ENCODE measurements at places on chromosomes 16 and 17.

DNA sequence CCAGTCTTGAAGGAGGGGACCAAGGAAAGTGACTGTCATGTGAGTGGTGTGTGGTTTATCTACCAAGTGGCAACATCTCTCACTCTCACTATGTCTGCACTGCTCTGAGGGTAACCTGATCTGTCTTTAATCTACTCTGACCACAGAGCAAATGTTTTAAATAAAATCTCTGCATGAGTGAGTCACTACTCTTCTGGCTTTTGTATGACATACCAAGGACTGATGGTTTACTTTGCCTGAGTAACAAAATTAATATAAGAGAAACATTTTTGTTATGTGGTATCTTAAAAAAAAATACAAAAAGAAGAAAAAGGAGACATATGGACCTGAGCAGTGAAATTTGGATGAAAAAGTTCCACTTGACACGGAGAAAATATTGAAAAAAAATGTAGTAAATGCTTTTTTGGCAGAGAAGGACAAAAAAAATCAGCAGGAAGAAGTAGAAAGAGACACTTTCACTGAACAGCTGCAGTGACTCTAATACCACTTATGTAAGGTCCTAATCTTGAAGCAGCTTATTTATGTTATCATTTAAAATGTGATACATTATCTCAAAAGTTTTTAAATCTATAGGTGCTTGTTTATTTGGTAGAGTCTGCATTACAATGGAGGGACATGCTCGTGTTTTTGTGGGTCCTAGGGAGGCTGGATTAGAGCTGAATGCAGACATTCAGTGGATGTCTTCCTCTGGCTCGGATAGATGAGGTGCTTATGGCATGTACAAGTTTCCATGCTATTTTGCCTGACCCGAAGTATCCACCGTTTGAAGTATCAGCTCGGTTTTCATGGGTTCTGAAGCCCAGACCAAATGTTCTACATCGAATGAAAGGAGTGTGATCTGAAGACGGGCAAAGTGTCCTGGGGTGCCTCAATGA lies 240.7 kb downstream of the MAP2K6 start:
- H3K4me3 ChIP-seq = no peak overlapping the region
- H3K27ac ChIP-seq = no peak overlapping the region
- DNase-seq = no peak
- no peaks in the 10 kb centered on the region for H3K27me3 ChIP-seq

GRCh38 chr17:36859003-36859300 lies 78.3 kb upstream of the LHX1 start:
- no peak overlapping the region for H3K4me3 ChIP-seq
- H3K36me3 ChIP-seq = no peaks in the 10 kb centered on the region
- no peak overlapping the region for H3K27ac ChIP-seq

DNA sequence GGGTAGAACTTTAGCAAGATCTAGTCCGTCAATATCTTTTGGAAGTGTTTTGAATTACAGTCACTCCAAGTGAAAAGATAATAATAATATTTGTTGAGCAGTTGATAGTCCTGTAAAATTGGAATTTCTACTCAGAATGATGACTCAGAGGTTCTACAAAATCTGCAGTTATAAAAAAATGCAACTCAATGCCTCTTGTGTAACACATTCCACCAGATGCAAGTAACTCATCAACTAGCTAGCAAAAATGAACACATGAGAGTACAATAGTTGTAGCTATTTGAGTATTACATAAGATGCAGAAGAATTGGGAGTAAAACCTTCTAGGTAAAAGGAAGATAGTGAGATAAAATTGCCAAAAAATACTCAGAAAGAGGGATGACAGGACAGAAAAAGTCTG lies 177.2 kb downstream of the CDH8 start:
- H3K27ac ChIP-seq = no peak overlapping the region
- DNase-seq = no peak
- H3K36me3 ChIP-seq = no peaks in the 10 kb centered on the region

DNA sequence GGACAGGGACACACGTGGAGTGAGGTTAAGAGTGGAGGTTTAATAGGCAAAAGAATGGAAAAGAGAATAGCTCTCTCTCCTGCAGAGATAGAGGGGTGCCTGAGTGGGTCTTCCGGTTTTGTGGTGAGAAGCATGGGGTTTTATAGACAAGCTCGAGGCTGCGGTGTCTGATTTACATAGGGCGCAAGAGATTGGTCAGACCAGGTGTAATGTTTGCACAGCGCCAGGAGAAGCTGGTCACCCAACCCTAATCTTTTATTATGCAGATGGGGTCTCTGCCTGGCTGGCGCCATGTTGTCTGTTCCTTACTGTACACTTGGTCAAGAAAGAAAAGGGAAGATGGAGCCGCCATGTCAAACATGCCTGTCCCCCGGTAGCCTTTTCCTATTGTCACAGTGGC lies 44.5 kb upstream of the MLYCD start:
- H3K36me3 ChIP-seq = no peaks in the 10 kb centered on the region
- DNase-seq = no peak
- H3K27ac ChIP-seq = no peak overlapping the region
- H3K4me1 ChIP-seq = no peaks in the 10 kb centered on the region
- peaks cover 40% of the 10 kb centered on the region for H3K27me3 ChIP-seq

- H3K4me1 ChIP-seq = peaks cover 49% of the 10 kb centered on the region
- peaks cover 41% of the 10 kb centered on the region for H3K36me3 ChIP-seq
- no peaks in the 10 kb centered on the region for H3K27me3 ChIP-seq
- DNase-seq = no peak
Observed at GRCh38 chr17:74526681-74527080, 4.6 kb downstream of the CD300LB start.

DNA sequence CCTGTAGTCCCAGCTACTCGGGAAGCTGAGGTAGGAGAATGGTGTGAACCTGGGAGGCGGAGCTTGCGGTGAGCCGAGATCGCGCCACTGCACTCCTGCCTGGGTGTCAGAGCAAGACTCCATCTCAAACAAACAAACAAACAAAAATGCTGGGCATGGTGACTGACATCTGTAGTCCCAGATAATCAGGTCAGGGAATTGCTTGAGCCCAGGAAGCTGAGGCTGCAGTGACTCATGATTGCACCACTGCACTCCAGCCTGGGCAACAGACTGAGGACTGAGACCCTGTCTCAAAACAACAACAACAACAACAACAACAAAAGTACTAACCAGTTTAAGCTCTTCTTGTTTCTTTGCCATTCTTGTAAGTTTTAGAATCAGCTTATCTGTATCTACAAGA lies 383.0 kb upstream of the PMFBP1 start:
- no peak overlapping the region for H3K27ac ChIP-seq
- no peaks in the 10 kb centered on the region for H3K27me3 ChIP-seq
- DNase-seq = no peak
- no peak overlapping the region for H3K4me3 ChIP-seq
- H3K4me1 ChIP-seq = no peaks in the 10 kb centered on the region

- no peaks in the 10 kb centered on the region for H3K27me3 ChIP-seq
- no peak overlapping the region for H3K27ac ChIP-seq
- peaks cover 19% of the 10 kb centered on the region for H3K4me1 ChIP-seq
- DNase-seq = no peak
- H3K4me3 ChIP-seq = no peak overlapping the region
- H3K36me3 ChIP-seq = peaks cover 64% of the 10 kb centered on the region
Observed at GRCh38 chr17:82812601-82813000, 27.2 kb downstream of the ZNF750 start.

GRCh38 chr17:72751746-72752145 lies 340.7 kb downstream of the SLC39A11 start:
- DNase-seq = no peak
- no peaks in the 10 kb centered on the region for H3K4me1 ChIP-seq
- peaks cover 26% of the 10 kb centered on the region for H3K36me3 ChIP-seq

GRCh38 chr17:37067555-37068111 lies 118.9 kb downstream of the AATF start:
- H3K36me3 ChIP-seq = no peaks in the 10 kb centered on the region
- peaks cover 6% of the 10 kb centered on the region for H3K27me3 ChIP-seq
- H3K4me1 ChIP-seq = no peaks in the 10 kb centered on the region
- no peak overlapping the region for H3K27ac ChIP-seq

DNA sequence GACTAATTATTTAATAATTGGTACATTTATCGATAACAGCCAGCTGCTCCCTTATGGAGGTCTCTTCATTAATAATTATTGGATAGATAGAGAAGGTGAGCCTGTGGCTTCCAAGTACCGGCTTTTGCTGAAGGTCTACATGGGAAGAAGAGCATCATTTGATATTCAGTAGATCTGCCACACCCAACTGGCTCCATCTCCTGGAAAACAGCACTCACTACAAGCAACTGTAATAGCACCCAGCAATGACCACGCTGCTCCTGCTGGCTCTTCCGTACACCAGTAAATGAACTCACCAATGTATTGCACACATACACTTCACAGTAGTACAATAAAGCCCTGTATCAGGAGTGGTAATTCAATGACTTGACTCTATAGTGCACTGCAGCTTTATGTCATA lies 19.5 kb downstream of the MARVELD3 start:
- peaks cover 32% of the 10 kb centered on the region for H3K36me3 ChIP-seq
- no peaks in the 10 kb centered on the region for H3K27me3 ChIP-seq
- no peak for DNase-seq
- H3K27ac ChIP-seq = no peak overlapping the region
- peaks cover 2% of the 10 kb centered on the region for H3K4me1 ChIP-seq
- H3K4me3 ChIP-seq = no peak overlapping the region

- peaks cover 20% of the 10 kb centered on the region for H3K27me3 ChIP-seq
- no peak overlapping the region for H3K4me3 ChIP-seq
Observed at GRCh38 chr17:31745964-31746600, 113.0 kb downstream of the COPRS start.

DNA sequence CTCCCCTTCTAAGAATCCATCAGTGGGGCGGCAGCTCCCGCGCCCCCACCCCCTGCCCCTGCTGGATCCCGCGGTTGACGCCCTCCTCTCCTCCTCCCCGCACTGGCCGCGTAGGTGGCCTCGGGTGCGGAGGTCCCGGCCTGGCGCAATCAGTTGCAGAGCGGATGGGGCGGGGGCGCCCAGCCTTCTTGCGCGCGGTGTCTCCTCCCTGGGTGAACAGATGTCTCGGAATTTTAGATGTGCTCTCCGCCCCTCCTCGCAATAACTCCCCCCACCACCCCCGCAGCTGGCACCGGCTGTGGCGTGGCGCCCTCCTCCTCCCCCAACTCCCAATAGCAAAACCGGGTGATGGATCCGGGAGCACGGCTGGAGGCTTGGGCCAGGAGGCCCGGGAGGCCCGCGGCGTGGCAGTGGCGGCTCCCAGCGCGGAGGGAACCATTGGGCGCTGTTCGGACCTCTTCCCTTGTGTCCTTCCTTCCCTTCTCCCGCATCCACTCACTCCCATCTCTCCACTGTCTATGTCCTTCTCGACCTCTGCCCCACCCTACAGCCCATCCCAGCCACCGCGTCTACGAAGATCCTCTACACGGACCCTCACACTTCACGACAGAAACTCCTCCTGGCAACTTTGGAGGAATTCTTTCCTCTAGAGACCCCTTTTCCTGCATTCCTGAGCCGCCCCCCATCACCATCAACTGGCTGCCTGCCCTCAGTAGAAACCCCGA lies 11.0 kb downstream of the NEUROD2 start:
- H3K27ac ChIP-seq = no peak overlapping the region
- H3K36me3 ChIP-seq = peaks cover 9% of the 10 kb centered on the region
- no peak overlapping the region for H3K4me3 ChIP-seq
- peaks cover 68% of the 10 kb centered on the region for H3K4me1 ChIP-seq
- DNase-seq = no peak

GRCh38 chr17:73390851-73391250 lies 79.0 kb upstream of the CDC42EP4 start:
- no peak for DNase-seq
- no peak overlapping the region for H3K4me3 ChIP-seq
- peaks cover 13% of the 10 kb centered on the region for H3K36me3 ChIP-seq
- no peaks in the 10 kb centered on the region for H3K27me3 ChIP-seq
- H3K4me1 ChIP-seq = no peaks in the 10 kb centered on the region

GRCh38 chr17:83050651-83051395 lies 28.6 kb upstream of the METRNL start:
- peak overlapping the region; percentile 89 for H3K27ac ChIP-seq
- peaks cover 24% of the 10 kb centered on the region for H3K36me3 ChIP-seq
- peaks cover 16% of the 10 kb centered on the region for H3K4me1 ChIP-seq
- H3K27me3 ChIP-seq = no peaks in the 10 kb centered on the region
- DNase-seq = no peak

GRCh38 chr16:88948781-88949490 lies 28.1 kb downstream of the CBFA2T3 start:
- H3K36me3 ChIP-seq = peaks cover 24% of the 10 kb centered on the region
- DNase-seq = no peak
- no peaks in the 10 kb centered on the region for H3K27me3 ChIP-seq
- H3K4me3 ChIP-seq = no peak overlapping the region

- H3K27me3 ChIP-seq = peaks cover 63% of the 10 kb centered on the region
- peaks cover 14% of the 10 kb centered on the region for H3K4me1 ChIP-seq
- H3K27ac ChIP-seq = peak overlapping the region; percentile 22
- no peak overlapping the region for H3K4me3 ChIP-seq
Observed at GRCh38 chr16:89197633-89198416, 2.5 kb downstream of the SLC22A31 start.

DNA sequence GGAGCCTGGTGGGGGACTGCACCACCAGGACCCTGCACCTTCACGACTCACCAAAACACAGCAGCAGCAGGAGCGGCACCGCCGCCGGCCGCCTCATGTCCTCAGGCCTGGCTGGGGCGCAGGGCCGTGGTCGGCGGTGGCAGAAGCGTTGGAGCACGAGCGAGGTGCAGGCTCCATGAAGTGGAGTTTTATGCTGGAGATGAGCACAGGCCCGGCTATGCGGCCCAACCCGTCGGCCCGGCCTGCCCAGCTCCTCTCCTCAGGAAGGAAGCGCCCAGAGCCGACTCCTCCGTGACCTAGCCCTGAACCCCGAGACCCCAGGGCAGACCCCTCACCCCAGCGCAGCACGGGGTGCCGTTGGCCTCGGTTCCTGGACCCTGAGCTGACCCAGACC lies at the start of gene PRSS27:
PRSS27 (minus strand) TSS at position 161 of the 394 bp plus-strand sequence; CDS start at position 97, 64 bp downstream.
- peaks cover 10% of the 10 kb centered on the region for H3K27me3 ChIP-seq
- DNase-seq = no peak
- peak within 1 kb of the TSS; percentile 91 for H3K27ac ChIP-seq
- H3K4me1 ChIP-seq = peaks cover 8% of the 10 kb centered on the region
- no peaks in the 10 kb centered on the region for H3K36me3 ChIP-seq

DNA sequence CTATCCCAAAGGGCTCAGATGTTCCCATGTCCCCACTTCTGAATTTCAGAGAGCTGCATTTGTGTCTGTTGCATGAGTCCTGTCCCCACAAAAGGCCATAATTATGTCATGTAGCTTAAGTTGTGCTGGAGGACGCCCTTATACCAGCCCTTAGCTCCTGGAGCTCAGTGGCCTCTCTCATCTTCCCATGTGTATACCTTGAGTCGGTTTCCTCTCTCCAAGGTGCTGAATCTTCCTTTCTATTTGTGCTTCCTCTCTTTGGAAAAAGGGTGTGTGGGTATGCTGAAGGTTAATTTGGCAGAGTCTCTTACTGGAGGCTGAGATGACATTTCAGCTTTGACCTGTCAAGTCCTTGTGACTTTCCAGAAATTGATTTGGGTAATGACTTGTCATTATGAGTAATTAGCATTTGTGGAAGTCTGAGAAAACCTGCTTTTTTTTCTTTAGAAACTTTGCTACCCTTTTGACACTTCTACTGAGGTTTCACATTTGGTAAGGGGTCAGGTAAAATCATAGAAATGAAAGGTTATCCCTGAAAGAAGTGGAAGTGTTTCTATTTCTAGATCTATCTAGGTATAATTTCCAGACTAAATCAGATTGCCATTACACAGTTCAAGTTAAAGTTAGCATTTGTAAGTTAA lies 185.4 kb downstream of the ABCC12 start:
- H3K4me1 ChIP-seq = no peaks in the 10 kb centered on the region
- no peak overlapping the region for H3K27ac ChIP-seq
- peaks cover 15% of the 10 kb centered on the region for H3K27me3 ChIP-seq
- no peak for DNase-seq

GRCh38 chr17:57862694-57863667 lies 13.1 kb upstream of the MRPS23 start:
- H3K27me3 ChIP-seq = peaks cover 47% of the 10 kb centered on the region
- H3K4me3 ChIP-seq = no peak overlapping the region
- no peak for DNase-seq
- peaks cover 17% of the 10 kb centered on the region for H3K4me1 ChIP-seq
- no peak overlapping the region for H3K27ac ChIP-seq

All from stimulated activated naive B cell treated with anti-CD40 and anti-IgM and Interleukin-4, amounts not matched to agents 10 μg/mL and 1 μg/mL and 100 μg/mL, for 72 hours (primary cell).